Keratinocyte (primary cell): ENCODE measurements at places on chromosomes 12 and 14. TPM values are rescaled to one million over a fixed set of nuclear protein-coding genes. Genes with fewer than 3 reads are reported as not detected.

GRCh38 chr12:24584032-24584675 is 364.7 kb downstream of the BCAT1 start:
- H3K27me3 ChIP-seq = no peaks in the 10 kb centered on the region
- no peak overlapping the region for H3K27ac ChIP-seq
- DNase-seq = no peak
- H3K4me3 ChIP-seq = no peak overlapping the region

GRCh38 chr14:70096866-70097265 is 91.9 kb downstream of the SLC8A3 start:
- no peaks in the 10 kb centered on the region for H3K4me1 ChIP-seq
- DNase-seq = no peak
- peaks cover 30% of the 10 kb centered on the region for H3K27me3 ChIP-seq

The KRT79 gene
- 0.09 to 0.22 TPM (median 0.12 TPM) in 3 replicates for polyA plus RNA-seq

The CMKLR1 gene
- 0.13 TPM in 1 of 3 replicates, not detected in the others for polyA plus RNA-seq

- H3K4me1 ChIP-seq = peaks cover 50% of the 10 kb centered on the region
- DNase-seq = no peak
- H3K27me3 ChIP-seq = no peaks in the 10 kb centered on the region
- H3K36me3 ChIP-seq = no peaks in the 10 kb centered on the region
Measured at GRCh38 chr12:52857500-52857899, 8.7 kb upstream of the KRT78 start.

The DBX2 gene
- not detected in 3 replicates for polyA plus RNA-seq

The TMEM63C gene
- polyA plus RNA-seq = 0.61 to 1.5 TPM (median 0.66 TPM) in 3 replicates

The EPYC gene
- not detected in 3 replicates for polyA plus RNA-seq

GRCh38 chr12:107368586-107368985 is 275.2 kb upstream of the CRY1 start:
- H3K4me1 ChIP-seq = peaks cover 9% of the 10 kb centered on the region
- H3K27me3 ChIP-seq = no peaks in the 10 kb centered on the region
- H3K36me3 ChIP-seq = no peaks in the 10 kb centered on the region
- H3K27ac ChIP-seq = no peak overlapping the region

DNA sequence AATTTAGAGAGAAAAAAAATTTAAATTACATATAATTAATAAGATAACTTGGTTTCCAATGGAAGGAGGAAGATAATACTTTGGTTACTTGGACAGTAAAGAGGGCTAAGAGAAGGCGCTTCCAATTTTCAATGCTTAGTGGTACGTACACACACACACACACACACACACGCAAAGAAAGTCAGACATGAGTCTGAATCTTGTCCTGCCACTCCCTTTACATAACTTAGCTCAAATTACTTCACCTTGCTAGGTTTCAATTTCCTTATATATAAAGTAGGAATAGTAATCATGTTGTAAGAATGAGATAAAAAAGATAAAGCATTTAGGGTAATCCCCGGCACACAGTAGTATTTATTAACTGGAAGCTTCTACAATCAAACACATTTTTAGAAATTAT is 39.7 kb upstream of the VCPKMT start:
- peaks cover 9% of the 10 kb centered on the region for H3K4me1 ChIP-seq
- DNase-seq = peak; percentile 33
- H3K27ac ChIP-seq = peak overlapping the region; percentile 72

GRCh38 chr12:124490584-124491305 is 76.7 kb downstream of the NCOR2 start:
- H3K4me1 ChIP-seq = no peaks in the 10 kb centered on the region
- no peak for DNase-seq
- H3K27ac ChIP-seq = no peak overlapping the region
- H3K36me3 ChIP-seq = peaks cover 27% of the 10 kb centered on the region

DNA sequence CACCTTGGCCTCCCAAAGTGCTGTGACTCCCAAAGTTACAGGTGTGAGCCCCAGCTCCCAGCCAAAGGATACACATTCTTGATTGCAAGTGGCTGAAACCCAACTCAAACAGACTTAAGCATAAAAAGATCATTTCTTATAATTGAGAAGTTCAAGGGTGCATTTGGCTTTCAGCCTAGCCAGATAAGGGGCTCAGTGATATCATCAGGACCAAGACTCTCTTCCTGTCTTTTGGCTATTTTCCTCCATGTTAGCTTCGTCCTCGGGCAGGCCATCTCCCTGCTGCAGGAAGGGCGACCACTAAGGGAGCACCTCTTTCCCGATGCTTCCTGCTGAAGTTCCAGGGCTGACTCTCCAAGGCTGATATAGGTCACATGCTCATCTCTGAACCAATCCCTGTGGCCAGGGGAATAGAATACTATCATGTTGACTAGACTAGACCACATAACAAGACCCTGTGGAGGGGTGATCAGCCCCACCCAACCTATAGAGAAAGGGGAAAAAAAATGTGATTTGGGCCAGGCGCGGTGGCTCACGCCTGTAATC is 9.8 kb upstream of the KRT8 start:
- H3K27me3 ChIP-seq = peaks cover 18% of the 10 kb centered on the region
- H3K4me1 ChIP-seq = peaks cover 3% of the 10 kb centered on the region
- DNase-seq = no peak
- H3K27ac ChIP-seq = no peak overlapping the region
- H3K4me3 ChIP-seq = no peak overlapping the region

DNA sequence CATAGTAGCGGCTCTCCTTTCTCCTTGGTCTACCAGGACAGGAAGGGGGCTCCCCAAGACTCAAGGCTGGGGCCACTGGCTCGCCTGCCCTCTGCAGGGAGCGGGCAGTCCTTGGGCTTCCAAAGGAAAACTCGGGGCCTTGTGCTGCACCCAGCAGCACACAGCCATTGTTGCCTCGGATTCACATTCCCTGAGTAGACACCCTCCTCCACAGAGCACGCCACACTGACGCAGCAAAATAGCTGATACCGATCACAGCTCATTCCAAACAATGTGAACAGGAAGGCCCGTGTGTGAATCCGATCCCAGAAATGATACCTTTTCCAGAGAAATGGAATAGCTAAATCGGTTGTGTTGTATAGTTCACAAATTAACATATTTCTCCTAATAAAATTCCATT is 65.1 kb upstream of the DYNC1H1 start:
- H3K27me3 ChIP-seq = no peaks in the 10 kb centered on the region
- H3K36me3 ChIP-seq = peaks cover 28% of the 10 kb centered on the region
- no peak overlapping the region for H3K27ac ChIP-seq

DNA sequence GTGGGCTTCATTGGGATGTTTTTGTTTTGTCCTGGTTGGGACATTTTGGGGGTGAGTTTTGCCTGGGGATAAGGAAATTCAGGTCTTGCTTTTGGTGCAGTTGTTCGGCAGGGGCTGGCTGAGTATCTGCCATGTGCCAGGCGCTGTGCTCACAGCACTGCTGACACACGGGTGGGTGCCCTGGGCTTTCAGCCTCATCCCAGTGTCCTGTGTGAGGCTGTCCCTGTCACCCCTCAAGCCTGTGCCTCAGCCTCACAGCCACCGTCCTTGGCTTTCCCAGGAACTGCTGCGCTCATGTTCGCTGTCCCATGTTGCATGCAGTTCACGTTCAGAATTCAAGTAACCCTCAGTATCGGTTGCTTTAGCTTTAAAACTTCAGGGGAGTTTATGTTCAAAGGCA is 24.9 kb downstream of the XRCC3 start:
- no peaks in the 10 kb centered on the region for H3K27me3 ChIP-seq
- no peak overlapping the region for H3K27ac ChIP-seq
- peaks cover 41% of the 10 kb centered on the region for H3K36me3 ChIP-seq
- no peak for DNase-seq

GRCh38 chr14:60590991-60591414 is 58.3 kb downstream of the SIX1 start:
- no peak overlapping the region for H3K4me3 ChIP-seq
- H3K36me3 ChIP-seq = no peaks in the 10 kb centered on the region
- H3K27me3 ChIP-seq = no peaks in the 10 kb centered on the region
- no peak for DNase-seq
- no peaks in the 10 kb centered on the region for H3K4me1 ChIP-seq

The STAC3 gene
- polyA plus RNA-seq = 0.27 to 0.94 TPM (median 0.62 TPM) in 3 replicates

DNA sequence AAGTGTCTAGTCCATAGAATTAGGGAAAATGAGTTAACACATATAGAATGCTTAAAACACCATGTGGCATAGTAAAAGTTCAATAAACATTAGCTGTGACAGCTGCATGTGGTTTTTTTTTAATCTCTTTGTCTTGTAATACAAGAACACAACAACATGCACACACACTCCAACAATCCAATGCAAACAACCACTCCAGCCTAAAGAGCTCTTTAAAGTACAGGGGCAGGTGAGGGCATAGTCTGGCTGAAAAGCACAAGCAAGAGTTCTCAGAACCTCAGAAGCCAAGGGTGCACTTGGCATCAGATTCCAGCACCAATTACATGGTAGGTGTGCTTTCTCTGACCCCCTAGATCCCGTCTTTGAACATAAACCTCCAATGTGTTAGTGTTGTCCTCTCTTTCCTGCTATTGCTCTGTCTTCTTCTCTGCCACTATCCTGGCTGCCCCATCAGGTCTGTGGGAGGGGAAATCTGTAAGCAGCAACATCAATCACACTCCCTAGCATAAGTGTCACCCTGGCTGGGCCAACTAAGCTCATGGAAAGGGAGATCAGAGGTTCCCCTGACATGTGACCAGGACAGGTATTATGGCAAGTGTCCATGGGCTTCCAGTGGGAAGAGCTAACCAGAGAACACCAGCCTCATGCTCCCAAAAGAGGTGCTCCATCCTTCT is 91.0 kb downstream of the SLC8A3 start:
- peaks cover 27% of the 10 kb centered on the region for H3K27me3 ChIP-seq
- no peaks in the 10 kb centered on the region for H3K4me1 ChIP-seq
- DNase-seq = no peak
- H3K27ac ChIP-seq = no peak overlapping the region
- no peak overlapping the region for H3K4me3 ChIP-seq

- peaks cover 18% of the 10 kb centered on the region for H3K4me1 ChIP-seq
- H3K4me3 ChIP-seq = no peak overlapping the region
- H3K27me3 ChIP-seq = no peaks in the 10 kb centered on the region
- no peak overlapping the region for H3K27ac ChIP-seq
Measured at GRCh38 chr14:93011650-93012325, 88.8 kb downstream of the CHGA start.

The CLEC1B gene
- polyA plus RNA-seq = not detected in 3 replicates

DNA sequence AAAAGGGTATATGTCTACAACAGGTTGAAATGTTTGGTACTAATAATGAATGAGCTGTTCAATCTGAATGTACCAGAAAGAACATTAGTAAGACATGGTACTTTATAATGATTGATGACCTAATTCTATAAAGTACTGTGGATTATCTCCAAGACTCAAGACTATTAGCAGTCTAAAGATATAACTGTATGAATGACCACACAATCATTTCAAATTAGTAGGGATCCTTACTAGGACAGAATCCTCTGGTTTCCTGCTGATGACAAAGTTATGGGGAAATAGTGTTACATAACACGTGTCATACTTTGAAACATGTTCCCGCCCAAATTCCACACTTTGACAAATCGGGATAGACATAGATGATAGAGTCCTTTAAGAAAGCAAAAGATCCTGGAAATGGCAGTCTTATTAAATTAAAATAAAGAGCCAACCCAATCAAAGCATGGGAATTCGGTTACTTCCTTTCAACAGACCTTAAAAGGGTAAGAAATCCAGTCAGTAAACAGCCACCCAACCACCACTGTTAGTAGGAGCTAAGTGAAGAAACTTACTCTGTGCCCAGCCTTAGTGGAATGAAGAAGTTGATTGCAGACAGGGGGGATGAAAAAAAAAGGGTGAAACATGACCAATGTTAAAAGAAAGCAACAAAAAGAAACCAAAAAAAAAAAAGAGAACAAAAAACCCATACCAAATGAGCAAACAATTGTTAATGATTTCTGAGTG is 2.8 kb downstream of the VPS29 start:
- H3K4me1 ChIP-seq = peaks cover 20% of the 10 kb centered on the region
- no peak for DNase-seq
- H3K27me3 ChIP-seq = no peaks in the 10 kb centered on the region
- peaks cover 3% of the 10 kb centered on the region for H3K36me3 ChIP-seq
- no peak overlapping the region for H3K4me3 ChIP-seq

GRCh38 chr14:50955373-50956043 is 11.2 kb upstream of the PYGL start:
- no peaks in the 10 kb centered on the region for H3K27me3 ChIP-seq
- H3K27ac ChIP-seq = peak overlapping the region; percentile 93
- H3K4me1 ChIP-seq = peaks cover 14% of the 10 kb centered on the region
- no peaks in the 10 kb centered on the region for H3K36me3 ChIP-seq
- peak; percentile 96 for DNase-seq
- no peak overlapping the region for H3K4me3 ChIP-seq

DNA sequence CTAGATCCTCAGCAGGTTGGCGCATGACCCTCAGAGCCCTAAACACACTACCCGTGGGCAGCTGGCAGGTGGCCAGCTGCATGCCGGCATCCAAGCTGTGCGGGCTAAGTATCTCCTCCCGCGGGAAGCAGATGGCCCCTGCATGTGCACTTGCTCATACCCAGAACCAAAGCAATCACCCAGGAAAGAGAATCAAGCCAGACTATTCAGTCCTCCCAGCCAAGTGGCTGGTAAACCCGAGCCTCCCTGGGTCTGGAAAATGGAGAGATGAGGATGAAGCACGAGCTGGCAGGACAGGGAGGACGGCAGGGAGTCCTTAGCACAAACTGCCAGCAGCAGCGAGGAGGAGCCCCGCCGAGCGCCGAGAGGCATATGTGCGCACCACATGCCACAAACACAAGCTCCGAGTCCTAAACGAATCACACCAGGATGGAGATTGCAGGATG is 139.7 kb downstream of the RIMBP2 start:
- no peaks in the 10 kb centered on the region for H3K27me3 ChIP-seq
- no peaks in the 10 kb centered on the region for H3K36me3 ChIP-seq
- H3K4me3 ChIP-seq = no peak overlapping the region

DNA sequence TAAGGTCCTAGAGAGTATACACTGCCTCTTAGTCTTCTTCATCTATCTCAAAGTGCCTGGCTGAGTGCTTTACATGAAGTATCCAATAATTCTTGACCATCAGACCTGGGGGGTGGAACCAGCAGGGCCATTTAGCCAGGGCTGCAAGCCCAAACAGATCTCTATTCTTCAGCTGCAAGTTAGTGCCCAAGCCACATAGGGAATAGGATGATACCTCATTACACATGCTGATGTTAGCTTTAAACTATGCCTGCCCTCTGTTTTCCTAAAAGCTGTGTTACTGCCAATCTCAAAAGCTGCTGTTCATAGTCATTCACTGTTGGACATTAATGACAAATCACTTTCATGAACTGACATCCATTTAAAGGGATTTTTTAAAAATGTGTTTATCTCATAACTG is 16.7 kb upstream of the IFNG start:
- no peak for DNase-seq
- no peak overlapping the region for H3K27ac ChIP-seq
- H3K4me1 ChIP-seq = peaks cover 5% of the 10 kb centered on the region

- H3K4me1 ChIP-seq = peaks cover 30% of the 10 kb centered on the region
- H3K36me3 ChIP-seq = peaks cover 14% of the 10 kb centered on the region
- H3K4me3 ChIP-seq = peak overlapping the region; percentile 13
- H3K27ac ChIP-seq = no peak overlapping the region
- no peak for DNase-seq
Measured at GRCh38 chr12:76277480-76277879, 70.7 kb downstream of the BBS10 start.

GRCh38 chr12:103455020-103455763 is 40.6 kb downstream of the C12orf42 start:
- no peak overlapping the region for H3K4me3 ChIP-seq
- no peaks in the 10 kb centered on the region for H3K4me1 ChIP-seq
- H3K27ac ChIP-seq = no peak overlapping the region
- H3K36me3 ChIP-seq = no peaks in the 10 kb centered on the region
- DNase-seq = no peak

The CCDC177 gene
- polyA plus RNA-seq = not detected in 3 replicates

- peaks cover 8% of the 10 kb centered on the region for H3K4me1 ChIP-seq
- peak; percentile 36 for DNase-seq
- H3K36me3 ChIP-seq = peaks cover 21% of the 10 kb centered on the region
- H3K4me3 ChIP-seq = peak overlapping the region; percentile 41
- no peak overlapping the region for H3K27ac ChIP-seq
Measured at GRCh38 chr12:113912760-113913329, 53.3 kb downstream of the RBM19 start.

The ADAM21 gene
- 0.69 to 1.2 TPM (median 0.77 TPM) in 3 replicates for polyA plus RNA-seq
